ENCODE measurements at places on chromosomes 5 and 9. TPM values are rescaled to one million over a fixed set of nuclear protein-coding genes. Genes with fewer than 3 reads are reported as not detected.

DNA sequence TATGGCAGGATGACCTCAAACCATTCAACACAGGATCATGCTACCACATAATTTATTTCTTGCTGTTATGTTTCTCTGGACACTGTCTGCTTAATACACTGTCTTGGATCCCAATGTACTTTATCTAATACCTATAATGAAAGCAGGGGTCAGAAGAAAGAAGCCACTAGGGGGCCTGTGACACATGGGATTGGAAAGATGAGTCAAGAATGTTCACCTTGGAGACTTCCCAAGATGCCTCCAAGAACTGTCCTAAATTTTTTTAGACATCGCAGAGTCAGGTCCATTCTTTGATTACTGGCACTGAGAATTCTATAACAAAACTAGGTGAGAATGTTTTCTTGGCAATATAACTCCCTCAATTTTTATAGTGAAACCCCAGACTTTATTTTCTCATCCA lies 305.8 kb upstream of the SMARCA2 start:
- no peak for DNase-seq

DNA sequence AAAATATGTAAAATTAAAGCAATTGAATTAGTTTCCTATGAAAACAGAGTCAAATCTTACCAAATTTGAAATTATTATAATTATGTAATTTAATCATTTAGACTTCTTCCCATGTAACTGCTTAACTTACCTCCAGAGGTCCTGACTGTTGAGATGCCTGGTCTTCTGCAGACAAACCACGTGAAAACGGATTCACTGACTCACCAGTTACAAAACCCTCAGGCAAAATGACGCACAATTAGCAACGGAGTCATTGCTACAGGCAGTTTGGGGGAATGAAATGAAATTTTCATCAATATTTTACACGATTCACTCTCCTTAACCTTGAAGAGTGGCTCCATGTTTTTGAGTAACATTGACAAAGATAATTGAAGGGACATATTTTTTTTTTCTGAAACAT lies 460.8 kb downstream of the MTRR start:
- no peak for DNase-seq

- DNase-seq, result no peak
Observed at GRCh38 chr9:96139592-96140295, 162.2 kb downstream of the HSD17B3 start.

GRCh38 chr5:172235827-172236736 lies 42.1 kb downstream of the EFCAB9 start:
- DNase-seq, result no peak

- DNase-seq, result no peak
Observed at GRCh38 chr9:132506977-132507669, 75.3 kb upstream of the BARHL1 start.

DNA sequence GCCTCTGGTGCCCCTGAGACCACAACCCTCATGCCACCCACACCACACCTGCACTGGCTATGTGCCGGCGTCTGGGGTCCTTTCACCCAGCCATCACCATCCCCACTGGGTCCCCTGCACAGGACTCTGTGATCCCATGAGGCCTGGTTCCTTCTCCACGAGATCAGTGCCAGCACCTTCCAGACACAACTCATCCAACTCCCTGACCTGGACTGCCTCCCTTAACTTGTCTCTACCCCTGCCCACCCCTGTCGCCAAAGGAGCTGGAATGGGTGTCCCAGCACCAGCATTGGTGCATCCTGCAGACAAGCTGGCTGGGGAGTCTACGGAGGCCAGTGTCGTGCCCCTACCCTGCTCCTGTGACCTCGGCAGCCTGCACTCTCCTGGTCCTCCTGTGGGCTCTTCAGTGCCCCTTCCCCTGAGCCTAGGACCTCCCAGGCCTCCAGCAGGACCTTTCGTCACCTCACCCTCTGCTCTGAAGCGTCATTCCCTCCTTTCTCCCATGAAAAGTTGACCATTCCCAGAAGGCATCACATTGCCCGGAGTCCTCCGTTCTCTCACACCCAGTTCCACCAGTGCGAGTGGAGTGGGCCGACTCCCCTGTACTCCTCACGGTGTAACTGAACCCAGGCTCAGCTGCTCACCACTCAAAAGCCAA lies 87.7 kb downstream of the NSUN2 start:
- no peak for DNase-seq

DNA sequence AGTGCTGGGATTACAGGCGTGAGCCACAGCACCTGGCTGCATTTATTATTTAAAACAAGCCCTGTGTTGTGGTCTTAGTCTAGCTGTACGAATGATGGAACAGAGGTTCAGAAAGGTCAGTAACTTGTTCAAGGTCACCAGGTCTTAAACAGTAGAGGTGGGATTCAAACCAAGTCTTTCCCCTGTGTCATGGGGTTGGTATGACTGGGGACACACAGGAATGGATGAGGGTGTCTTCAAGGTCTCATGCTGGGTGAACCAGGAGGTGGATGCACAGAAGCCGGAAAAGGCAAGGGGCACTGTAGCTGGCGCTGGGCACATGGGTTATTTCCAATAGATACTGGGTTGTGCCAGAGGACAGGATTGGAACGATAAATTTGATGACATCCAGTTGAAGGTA lies 32.2 kb upstream of the TJP2 start:
- DNase-seq, result no peak

Gene TMC1
- total RNA-seq, result not detected

Gene GPR150
- total RNA-seq, result 0.21 TPM

Gene MLANA
- total RNA-seq, result not detected

Gene CD14
- 11.5 TPM for total RNA-seq

Gene ECSCR
- not detected for total RNA-seq
